ENCODE measurements at places on chromosomes 13 and 19. TPM values are rescaled to one million over a fixed set of nuclear protein-coding genes. Genes with fewer than 3 reads are reported as not detected.

SPACA4 gene
- total RNA-seq: not detected

UGGT2 gene
- 0.47 TPM for total RNA-seq

ZFR2 gene
- not detected for total RNA-seq

IER2 gene
- total RNA-seq: 478 TPM

HPN gene
- not detected for total RNA-seq

TLE2 gene
- total RNA-seq: 9.3 TPM

CEACAM7 gene
- not detected for total RNA-seq

CGB3 gene
- not detected for total RNA-seq

ZNF491 gene
- 0.62 TPM for total RNA-seq

S1PR4 gene
- 159 TPM for total RNA-seq

DNA sequence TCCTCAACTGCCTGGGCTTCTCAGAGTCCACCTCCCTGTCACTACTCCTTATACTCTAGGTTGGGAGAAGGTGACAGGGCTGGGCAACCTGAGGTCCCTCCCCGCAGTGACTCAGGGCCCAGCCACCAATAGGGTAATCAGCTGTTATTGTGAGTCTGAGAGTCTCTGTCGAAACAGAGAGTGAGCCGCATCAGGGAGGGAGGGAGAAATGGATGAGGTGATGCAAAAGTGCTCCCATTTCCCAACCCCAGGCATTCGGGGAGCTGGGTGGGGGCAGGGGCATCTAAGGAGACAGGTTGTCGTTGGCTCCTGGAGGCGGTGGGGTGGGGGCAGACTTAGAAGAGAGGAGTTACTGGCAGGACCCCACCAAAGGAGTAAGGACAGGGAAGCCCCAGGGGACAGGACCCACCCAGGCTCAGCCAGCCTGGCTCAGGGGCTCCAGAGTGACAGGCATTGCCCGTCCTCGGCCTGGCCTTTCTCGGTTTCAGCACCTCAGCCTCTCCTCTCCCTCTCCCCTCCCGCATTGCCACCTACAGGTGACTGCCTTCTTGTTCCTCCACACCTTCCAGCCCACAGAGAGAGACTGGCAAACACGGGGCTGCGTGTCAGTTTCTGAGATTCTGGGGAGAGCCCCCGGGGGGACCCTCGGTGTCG is at the start of gene DMKN:
TSS of gene DMKN (minus strand) at position 22 of the 654 bp plus-strand sequence. CDS start 174 bp downstream, outside the sequence.
- no peak within 1 kb of the TSS for H3K27ac ChIP-seq
- H3K36me3 ChIP-seq: no peaks in the 10 kb centered on the region
- no peak within 1 kb of the TSS for H3K4me3 ChIP-seq
- peaks cover 8% of the 10 kb centered on the region for H3K27me3 ChIP-seq
- no peak for DNase-seq
- peaks cover 16% of the 10 kb centered on the region for H3K4me1 ChIP-seq

- DNase-seq: no peak
- H3K4me3 ChIP-seq: no peak overlapping the region
- H3K27ac ChIP-seq: no peak overlapping the region
- H3K36me3 ChIP-seq: no peaks in the 10 kb centered on the region
These were observed 22.4 kb upstream of the RNF113B start for GRCh38 chr13:98199480-98199879.

GRCh38 chr13:90696656-90697055 is 650.8 kb upstream of the MIR17HG start:
- H3K4me1 ChIP-seq: no peaks in the 10 kb centered on the region
- H3K4me3 ChIP-seq: no peak overlapping the region
- H3K27me3 ChIP-seq: no peaks in the 10 kb centered on the region

- H3K4me1 ChIP-seq: no peaks in the 10 kb centered on the region
- no peak overlapping the region for H3K27ac ChIP-seq
- H3K4me3 ChIP-seq: no peak overlapping the region
- DNase-seq: no peak
- H3K36me3 ChIP-seq: no peaks in the 10 kb centered on the region
These were observed 153.5 kb downstream of the DLEU7 start for GRCh38 chr13:50690006-50690405.

- H3K4me1 ChIP-seq: no peaks in the 10 kb centered on the region
- no peak overlapping the region for H3K4me3 ChIP-seq
- H3K27me3 ChIP-seq: no peaks in the 10 kb centered on the region
- H3K36me3 ChIP-seq: no peaks in the 10 kb centered on the region
These were observed 884.7 kb downstream of the DIAPH3 start for GRCh38 chr13:59279028-59279427.

DNA sequence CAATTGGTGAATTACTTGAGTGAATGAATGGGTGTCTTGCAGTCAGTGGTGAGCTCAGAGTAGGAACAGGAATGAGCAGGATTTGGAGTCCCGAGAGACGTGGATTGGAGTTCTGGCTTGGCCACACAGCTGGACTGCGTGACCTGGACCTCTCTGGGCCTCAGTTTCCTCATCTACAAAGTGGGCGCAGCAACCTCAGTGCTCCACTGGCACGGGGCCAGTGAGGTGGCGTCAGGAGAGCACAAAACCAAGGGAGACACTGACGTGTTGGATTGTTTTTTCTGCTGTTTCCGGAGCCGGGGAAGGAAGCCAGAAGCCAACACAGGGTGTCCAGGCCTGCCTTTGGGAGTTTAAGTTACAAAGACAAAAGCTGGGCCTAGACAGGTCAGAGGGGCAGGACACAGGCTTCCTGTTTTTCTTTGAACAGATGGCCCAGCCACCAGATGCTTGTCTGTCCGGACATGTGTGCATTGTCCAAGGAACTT is 6.5 kb upstream of the DOCK6 start:
- no peaks in the 10 kb centered on the region for H3K4me1 ChIP-seq
- no peak overlapping the region for H3K27ac ChIP-seq
- no peak overlapping the region for H3K4me3 ChIP-seq
- no peaks in the 10 kb centered on the region for H3K36me3 ChIP-seq
- no peak for DNase-seq

DNA sequence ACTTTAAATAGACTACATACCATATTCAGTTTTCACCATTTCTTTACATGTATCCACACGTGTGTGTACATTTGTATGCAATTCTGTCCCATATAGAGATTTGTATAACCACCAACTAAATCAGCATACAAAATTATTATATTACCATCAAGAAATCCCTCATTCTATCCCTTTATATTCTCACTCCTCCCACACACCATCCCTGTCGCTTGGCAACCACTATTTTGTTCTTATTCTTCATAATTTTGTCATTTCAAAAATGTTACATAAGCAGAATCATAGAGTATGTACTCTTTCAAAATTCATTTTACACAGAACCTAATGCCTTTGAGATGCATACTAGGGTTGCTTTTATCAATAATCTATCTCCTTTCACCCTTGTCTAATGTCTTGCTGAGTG is 740.5 kb downstream of the SLITRK5 start:
- no peaks in the 10 kb centered on the region for H3K27me3 ChIP-seq
- H3K27ac ChIP-seq: no peak overlapping the region
- no peak overlapping the region for H3K4me3 ChIP-seq
- no peaks in the 10 kb centered on the region for H3K36me3 ChIP-seq

DNA sequence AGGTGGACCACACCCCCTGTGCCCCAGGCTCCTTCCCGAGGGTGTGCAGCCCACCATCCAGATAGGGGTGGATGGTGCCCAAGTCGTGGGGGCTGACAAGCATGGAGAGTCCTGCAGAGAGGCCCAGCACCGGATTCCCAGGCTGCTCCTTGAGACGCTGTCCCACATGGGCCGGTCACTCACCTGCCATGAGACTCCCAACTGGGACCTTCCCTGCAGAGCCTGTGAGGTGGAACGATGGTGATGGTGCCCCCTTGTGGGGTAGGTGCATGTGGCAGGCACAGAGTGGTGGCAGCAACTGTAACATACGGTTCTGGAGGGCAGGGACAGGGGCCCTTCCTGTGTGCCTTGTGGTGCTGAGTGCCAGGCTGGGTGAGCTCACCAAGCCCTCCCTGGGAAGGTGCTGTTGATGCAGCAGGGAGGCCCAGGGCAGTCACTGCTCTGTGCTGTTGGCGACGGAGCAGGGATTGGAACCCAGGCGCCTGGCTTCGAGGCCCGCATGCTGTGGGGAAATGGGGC is 33.1 kb downstream of the PPP1R37 start:
- no peaks in the 10 kb centered on the region for H3K36me3 ChIP-seq
- DNase-seq: peak; percentile 34
- peaks cover 4% of the 10 kb centered on the region for H3K4me1 ChIP-seq
- no peak overlapping the region for H3K4me3 ChIP-seq

DNA sequence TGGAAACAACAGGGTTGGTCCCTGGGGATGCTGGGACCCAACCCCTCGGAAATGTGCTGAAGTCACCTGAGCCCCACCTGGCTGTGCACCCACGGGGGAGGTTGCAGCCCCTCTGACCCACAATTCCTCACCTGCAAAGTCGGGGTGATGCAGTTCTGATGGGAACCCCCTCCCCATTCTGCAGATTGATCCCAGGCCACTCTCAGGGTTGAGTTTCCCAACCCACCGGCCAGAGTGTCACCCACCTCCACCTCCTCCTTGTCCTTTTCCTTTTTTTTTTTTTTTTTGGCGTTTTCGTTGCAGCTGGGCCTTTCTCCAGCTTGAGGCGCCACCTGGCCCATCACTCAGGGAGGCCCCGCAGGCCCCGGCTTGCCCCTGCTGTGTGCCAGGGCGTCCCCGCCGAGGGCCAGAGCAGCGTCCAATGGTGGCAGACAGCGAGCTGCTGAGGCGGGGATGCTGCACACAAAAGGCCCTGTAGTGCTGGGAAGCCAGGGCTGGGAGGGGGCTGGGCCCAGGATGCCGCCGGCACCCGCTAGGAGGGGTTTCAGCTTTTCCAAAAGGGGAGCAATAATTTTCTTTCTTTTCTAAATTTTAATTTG is 4.6 kb downstream of the PIK3R2 start:
- H3K36me3 ChIP-seq: no peaks in the 10 kb centered on the region
- H3K27ac ChIP-seq: no peak overlapping the region
- H3K4me1 ChIP-seq: peaks cover 23% of the 10 kb centered on the region
- no peaks in the 10 kb centered on the region for H3K27me3 ChIP-seq
- no peak for DNase-seq

GRCh38 chr13:112617754-112618375 is 29.9 kb upstream of the TUBGCP3 start:
- DNase-seq: no peak
- H3K36me3 ChIP-seq: no peaks in the 10 kb centered on the region
- peaks cover 2% of the 10 kb centered on the region for H3K27me3 ChIP-seq
- no peaks in the 10 kb centered on the region for H3K4me1 ChIP-seq
- H3K4me3 ChIP-seq: no peak overlapping the region

DNA sequence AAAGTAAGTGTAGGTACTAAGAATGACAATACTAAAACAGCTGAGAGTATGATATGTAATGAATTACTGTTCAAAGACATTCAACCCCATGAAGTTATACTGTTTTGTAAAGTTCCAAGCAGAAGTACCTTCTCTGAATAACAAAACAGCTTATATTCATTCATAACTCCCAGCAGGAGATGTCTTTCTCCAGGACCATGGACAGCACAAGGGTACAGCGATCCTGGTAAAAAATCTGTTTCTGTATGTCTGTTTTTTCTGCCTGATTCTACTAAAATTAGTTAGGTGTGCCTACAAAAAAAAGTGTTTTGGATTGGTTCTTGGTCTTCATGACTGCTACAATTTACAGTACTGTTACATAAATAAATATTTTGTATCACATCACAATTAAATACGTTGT is 172.5 kb upstream of the SLITRK5 start:
- H3K36me3 ChIP-seq: no peaks in the 10 kb centered on the region
- no peak for DNase-seq
- H3K27ac ChIP-seq: no peak overlapping the region
- no peak overlapping the region for H3K4me3 ChIP-seq
- H3K27me3 ChIP-seq: no peaks in the 10 kb centered on the region
- H3K4me1 ChIP-seq: no peaks in the 10 kb centered on the region

DNA sequence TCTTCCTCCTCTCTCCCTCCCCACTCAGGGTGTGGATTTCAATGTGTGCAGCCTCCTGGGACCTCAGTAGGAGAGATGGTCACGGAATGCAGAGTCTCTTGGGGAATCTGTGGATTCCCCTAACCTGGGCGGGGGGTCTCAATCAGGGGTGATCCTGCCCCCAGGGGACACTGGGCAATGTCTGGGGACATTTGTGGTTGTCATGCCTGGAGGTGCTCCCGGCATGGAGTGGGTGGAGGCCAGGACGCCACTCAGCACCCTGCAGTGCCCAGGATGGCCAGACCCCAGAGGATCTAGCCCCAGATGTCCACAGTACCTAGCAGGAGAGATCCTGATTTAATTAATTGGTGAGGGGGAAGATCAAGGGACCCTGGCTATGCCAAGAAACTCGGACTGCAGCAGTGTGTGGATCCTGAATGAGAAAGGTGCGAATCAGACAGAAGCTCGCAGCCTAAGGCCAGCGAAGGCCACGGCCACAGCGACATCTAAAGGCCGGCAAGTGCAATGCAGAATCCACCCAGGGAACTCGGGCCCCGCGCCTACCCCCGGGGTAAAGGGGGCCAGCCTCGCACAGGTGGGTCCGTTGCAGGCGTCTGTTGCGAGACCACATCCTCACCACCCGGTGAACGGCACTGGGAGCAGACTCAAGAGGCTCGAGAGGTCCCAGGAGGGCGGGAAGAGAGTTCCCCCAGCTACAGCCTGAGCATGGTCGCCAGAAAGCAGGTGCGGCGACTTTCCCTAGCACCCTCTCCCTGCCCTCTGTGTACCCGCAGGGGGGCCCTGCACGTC is 88.8 kb downstream of the GNG7 start:
- H3K36me3 ChIP-seq: no peaks in the 10 kb centered on the region
- DNase-seq: peak; percentile 62
- H3K27me3 ChIP-seq: no peaks in the 10 kb centered on the region
- H3K27ac ChIP-seq: no peak overlapping the region

GRCh38 chr19:13747098-13747453 is 17.2 kb upstream of the MRI1 start:
- H3K27ac ChIP-seq: peak overlapping the region; percentile 91
- peaks cover 19% of the 10 kb centered on the region for H3K4me1 ChIP-seq
- H3K27me3 ChIP-seq: no peaks in the 10 kb centered on the region
- peaks cover 6% of the 10 kb centered on the region for H3K36me3 ChIP-seq

DNA sequence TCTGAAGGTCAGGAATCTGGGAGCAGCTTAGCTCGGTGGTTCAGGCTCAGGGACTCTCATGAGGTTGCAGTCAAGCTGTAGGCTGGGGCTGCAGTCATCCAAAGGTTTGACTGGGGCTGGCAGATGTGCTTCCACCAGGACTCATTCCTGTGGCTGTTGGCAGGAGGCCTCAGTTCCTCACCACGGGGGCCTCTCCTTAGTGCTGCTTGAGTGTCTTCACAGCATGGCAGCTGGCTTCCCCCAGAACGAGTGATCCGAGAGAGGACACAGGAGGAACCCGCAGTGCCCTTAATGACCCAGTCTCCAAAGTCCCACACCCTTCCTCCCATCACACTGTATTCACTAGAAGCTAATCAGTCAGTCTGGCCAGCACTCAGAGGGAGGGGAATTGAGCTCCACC is 38.7 kb upstream of the EHD2 start:
- H3K27ac ChIP-seq: no peak overlapping the region

GRCh38 chr19:54339646-54340358 is 840 bp upstream of the LILRA4 start:
- no peak overlapping the region for H3K27ac ChIP-seq
- H3K36me3 ChIP-seq: no peaks in the 10 kb centered on the region
- no peak for DNase-seq
- no peaks in the 10 kb centered on the region for H3K27me3 ChIP-seq
- H3K4me1 ChIP-seq: no peaks in the 10 kb centered on the region
- no peak overlapping the region for H3K4me3 ChIP-seq

- no peaks in the 10 kb centered on the region for H3K27me3 ChIP-seq
- no peak for DNase-seq
- no peak overlapping the region for H3K27ac ChIP-seq
- H3K4me1 ChIP-seq: no peaks in the 10 kb centered on the region
- H3K4me3 ChIP-seq: no peak overlapping the region
These were observed 174.6 kb downstream of the SUCLA2 start for GRCh38 chr13:47826471-47826870.

GRCh38 chr13:113971471-113972231 is 2.2 kb downstream of the C13orf46 start:
- H3K27ac ChIP-seq: no peak overlapping the region
- no peaks in the 10 kb centered on the region for H3K4me1 ChIP-seq
- DNase-seq: no peak
